ENCODE measurements at places on chromosomes 11 and 22.
A peak's percentile ranks its signal among the peaks of the same experiment; 100 is the strongest.

GRCh38 chr22:37202001-37202555 is 10.2 kb downstream of the SSTR3 start:
- no peak for DNase-seq

DNA sequence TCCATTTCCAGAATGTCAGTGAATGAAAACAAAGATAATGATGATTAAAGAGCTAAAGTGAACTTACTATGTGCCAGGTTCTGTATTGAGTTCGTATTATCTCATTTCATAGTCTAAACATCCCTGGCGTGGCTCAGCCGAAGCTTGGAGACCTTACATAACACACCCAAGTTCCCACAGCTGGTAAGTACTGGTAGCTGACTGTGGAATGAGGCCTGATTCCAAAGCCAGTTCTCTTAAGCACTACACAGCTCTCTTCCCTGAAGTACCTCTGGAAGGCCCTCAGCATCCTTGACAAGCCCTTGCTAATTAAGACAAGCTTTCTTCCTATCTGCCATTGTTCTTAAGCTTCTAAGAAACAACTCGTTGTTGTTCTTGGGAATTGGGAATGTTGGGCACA is 28.6 kb upstream of the NCAM1 start:
- no peak for DNase-seq

DNA sequence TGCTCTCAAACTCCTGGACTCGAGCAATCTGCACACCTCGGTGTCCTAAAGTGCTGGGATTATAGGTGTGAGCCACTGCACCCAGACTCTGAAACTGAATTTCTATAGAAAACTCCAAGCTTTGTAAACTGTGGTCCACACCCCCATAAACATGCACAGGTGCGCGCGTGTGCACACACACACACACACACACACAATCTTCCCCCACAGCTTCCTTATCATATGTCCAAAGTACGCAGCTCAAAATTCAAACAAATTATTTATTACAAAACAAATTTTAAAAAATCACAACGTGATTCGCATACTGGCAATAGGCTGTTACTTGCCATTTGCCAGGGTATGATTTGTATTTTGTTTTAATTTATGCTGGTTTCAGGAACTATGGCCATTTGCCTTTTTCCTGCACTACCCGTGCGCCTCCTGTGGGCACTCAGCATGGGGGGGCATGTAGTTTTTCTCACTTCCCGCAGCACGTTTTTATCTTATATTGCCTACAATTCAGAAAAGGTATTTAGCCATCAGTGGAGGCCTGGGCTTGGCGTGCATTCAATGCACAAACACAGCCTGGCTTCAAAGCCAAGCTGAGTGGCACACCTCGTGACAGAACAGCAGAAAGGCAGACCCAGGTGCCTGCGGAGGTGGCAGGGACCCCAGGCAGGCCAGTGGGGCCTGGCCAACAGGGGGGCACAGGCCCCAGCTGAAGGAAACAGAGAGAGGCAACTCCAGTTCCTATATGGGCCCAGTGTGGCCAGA is 10.8 kb upstream of the SNX32 start:
- no peak for DNase-seq

DNA sequence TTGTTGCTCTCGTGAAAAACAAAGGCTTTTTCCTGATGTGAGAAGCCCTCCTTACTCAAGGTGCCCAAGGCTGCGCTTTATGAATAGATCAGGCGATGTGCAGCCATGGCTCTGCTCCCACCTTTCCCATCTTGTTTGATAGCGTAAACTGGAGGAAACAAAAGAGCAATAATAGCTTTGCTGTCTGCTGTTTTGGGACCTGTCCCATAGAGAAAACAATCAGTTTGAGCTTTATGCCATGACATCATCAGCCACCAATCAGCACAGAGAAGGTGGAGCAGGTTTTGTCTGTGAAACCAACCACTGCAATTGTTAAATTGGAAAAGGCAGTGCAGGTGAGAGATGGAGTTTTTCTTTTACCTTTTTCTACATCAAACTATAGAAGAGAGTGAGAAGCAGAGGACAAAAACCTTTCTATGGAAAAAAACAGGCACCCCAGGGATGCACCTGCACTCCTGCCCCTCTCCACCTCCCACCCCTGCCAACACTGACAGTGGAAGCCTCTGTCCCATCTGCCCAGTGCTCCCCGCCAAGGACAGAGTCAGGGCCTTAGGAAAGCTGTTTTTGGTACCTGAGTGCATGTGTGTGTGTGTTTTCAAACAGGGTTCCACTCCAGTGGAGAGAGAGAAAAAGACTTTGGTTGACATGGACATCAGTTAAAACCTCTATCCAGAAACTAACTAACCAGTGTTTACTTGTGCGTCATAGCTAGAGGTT is 80.7 kb downstream of the MICAL3 start:
- no peak for DNase-seq

- no peak for DNase-seq
Observed at GRCh38 chr11:93099806-93100205, 98.0 kb downstream of the SLC36A4 start.

GRCh38 chr22:30875481-30876215 is 92.9 kb downstream of the MORC2 start:
- no peak for DNase-seq

- DNase-seq: no peak
Observed at GRCh38 chr11:35354644-35355043, 64.7 kb downstream of the SLC1A2 start.

DNA sequence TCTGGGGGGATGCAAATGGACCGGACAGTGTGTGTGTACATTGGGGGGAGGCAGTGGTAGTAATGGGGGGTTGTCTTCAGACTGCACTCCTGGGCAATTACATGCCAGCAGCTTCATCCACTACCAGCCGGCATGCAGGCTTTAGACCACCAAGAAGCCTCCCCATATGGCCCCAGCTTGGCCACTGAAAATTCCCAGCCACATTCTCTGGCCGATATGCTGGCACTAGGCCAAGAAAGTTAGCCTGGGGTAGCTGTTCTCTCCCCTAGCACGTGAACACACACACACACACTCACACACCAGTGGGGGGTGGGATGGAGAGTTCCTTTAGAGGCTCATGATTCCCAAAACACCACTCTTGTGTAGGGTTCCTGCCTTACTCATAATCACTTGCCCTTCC is 3.6 kb upstream of the ROBO3 start:
- DNase-seq: no peak

DNA sequence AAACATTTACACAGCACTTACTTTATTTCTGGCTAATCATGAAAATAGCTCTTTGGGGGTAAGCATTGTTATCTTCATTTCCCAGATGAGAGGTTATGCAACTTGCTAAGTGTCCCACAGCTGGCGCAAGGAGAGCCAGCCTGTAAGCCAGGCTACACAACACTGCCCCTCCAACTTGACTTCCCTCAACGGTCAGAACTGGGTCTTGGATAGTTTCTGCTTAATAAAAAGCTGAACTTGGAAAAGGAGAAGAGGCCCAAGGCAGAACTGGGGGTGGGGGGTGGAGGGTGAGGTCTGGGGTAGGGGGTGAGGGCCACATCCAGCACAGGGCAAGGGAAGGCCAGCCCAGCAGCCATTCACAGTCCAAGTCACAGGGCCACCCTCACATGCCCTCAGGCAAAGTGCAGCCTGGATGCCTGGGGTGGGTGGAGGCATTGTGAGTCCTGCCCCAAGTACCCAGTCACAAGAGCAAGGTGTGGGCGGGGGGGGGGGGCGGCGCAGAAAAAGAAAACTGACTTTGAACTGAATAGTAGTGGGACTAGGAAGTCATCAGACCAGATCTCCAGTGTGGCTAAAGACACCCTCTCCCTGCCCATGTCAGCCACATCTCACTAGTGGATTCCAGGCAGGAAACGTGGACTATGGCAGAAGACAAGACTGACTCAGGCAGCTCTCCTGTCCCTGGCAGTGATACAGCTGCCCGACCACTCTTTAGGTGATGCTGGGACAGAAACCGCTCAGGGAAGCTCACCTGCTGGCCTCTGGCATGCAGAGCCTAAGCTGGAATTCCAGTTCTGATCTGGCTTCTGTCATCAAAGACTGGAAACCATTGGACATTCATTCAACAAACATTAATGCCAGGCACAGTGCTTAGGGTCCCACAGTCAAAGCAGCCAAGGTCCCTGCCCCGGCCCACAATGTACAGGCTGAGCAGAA is 52.4 kb downstream of the PACSIN2 start:
- no peak for DNase-seq

DNA sequence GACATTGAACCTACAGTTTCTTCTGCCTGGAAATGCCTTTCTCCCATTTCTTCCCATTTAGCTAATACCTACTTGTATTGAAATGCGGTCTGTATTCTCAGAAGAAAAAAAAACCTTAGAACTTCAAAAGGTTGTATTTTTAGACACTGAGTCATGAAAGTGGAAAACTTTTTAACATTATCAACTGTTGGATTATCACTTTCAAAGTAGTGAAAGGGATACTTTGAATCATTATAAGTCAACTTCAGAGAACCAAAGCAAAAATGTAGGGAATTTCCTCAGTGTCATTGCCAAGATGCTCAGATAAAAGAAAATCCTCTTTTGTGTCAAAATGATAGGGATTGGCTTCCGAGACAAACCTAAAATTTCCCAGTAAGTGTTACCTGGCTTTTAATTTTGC is 6.6 kb downstream of the HOATZ start:
- DNase-seq: no peak

GRCh38 chr11:62513626-62514025 is 33.0 kb downstream of the AHNAK start:
- DNase-seq: no peak

GRCh38 chr11:122346006-122346405 is 230.0 kb upstream of the BLID start:
- no peak for DNase-seq

GRCh38 chr11:16460508-16460907 is 104.2 kb upstream of the SOX6 start:
- no peak for DNase-seq

GRCh38 chr22:20425566-20426258 is 11.9 kb downstream of the SCARF2 start:
- no peak for DNase-seq

GRCh38 chr11:121199516-121199915 is 93.1 kb upstream of the SC5D start:
- no peak for DNase-seq

- peak; percentile 55 for DNase-seq
Observed at GRCh38 chr11:75667831-75668450, 897 bp downstream of the MAP6 start.

DNA sequence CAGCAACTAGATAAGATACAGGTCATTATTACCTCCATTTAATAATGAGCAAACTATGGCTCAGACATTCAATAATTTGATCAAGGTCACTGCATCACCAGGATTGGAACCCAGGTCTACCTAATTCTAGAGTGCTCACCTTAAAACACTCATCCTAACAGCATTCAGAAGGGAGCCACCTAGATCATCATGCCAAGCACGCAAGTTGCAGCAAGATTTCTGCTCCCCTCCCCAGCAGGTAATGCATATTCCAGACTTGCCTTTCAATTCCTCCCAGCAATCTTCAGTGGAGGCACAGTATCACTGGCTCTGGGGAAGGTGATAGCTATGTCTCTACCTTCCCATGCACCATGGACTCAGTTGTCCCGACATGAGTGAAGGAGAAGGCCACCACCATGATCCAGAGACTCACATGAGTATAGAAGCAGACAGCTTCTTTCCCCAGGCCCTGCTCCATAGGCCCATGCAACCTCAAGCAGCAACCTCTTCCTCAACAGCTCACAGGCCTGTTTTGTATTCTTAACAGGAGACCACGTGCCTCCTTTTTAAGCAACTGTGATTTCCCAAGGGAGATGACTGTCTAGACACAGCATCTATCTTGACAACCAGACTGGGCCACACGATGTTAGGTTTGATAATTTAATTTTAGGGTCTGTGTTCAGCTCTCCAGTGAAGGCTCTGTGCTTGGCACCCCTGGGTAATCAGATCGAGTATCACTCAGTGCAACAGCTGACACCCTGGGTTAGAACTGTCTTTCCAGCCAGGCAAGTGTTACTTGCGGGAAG is 36.4 kb downstream of the RAB30 start:
- no peak for DNase-seq

- no peak for DNase-seq
Observed at GRCh38 chr11:80669620-80670019, 1228.8 kb upstream of the TENM4 start.

GRCh38 chr22:27988704-27989103 is 69.6 kb upstream of the PITPNB start:
- no peak for DNase-seq

- no peak for DNase-seq
Observed at GRCh38 chr11:130588471-130588870, 140.0 kb downstream of the ADAMTS15 start.

DNA sequence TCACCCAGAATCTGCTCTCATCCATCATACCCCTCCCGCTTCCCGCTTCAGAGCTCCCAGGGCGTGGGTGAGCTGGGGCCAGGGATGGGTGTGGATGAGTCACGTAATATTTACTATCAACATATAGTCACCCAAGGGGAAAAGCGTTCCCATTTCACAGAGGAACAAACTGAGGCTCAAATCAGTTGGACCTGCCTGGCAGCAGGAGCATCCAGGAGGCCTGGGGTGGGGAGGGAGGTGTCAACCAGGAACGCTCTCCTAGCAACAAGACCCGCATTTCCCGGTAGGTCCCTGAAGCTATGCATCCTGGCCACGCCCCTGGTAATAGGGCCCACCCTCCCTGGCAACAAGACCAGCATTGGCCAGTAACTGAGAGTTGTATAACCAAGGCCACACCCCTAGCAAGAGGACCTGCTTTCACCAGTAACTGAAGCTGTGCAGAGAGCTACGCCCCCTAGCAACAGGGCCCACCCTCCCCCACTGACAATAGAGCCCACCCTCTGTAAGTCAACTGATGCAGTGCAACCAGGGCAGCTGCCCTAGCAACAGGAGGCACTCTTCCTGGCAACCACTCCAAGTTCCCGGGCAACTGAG is 32.7 kb upstream of the TXNRD2 start:
- DNase-seq: peak; percentile 81

DNA sequence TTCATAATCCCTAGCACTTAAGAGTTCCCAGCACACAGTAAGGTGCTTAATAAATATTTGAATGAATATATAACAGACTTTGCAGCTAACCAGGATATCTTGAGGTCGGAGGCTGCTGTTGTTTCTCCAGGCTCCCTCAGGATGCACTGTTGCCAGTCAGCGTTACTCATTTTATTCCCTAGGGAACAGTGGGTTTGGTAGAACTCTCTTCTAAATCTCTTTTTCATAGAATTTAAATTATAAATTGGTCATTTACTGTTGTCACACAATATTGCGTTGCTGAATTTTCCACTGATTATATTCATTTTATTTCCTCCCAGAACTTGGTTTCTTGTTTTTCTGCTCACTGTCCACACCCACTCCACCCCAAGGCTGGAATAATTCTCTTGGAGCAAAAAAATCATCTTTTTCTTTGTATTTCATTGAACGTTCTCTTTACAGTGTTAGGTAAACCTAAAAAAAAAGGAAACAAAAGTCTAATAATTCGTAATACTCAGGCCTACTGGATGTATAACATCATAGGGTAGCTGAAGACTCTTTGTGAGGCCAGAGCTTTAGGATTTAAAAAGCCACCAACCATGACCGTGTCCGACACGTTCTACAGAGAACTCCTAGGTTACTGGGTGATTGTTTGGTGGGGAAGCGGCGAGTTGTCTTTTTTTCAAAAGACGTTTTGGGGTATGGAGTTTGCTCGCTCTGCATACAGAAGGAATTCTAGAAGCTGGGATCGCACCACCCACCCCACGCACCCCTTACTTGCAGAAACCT is 766 bp upstream of the CAPRIN1 start:
- DNase-seq: no peak

- DNase-seq: no peak
Observed at GRCh38 chr11:113043698-113044097, 82.5 kb downstream of the NCAM1 start.

Data from GM12892 (cell line).